Stimulated activated CD4-positive, alpha-beta T cell treated with anti-CD3 and anti-CD28 coated beads, Interleukin-1b, Interleukin-23, amount 100 ng/mL, for 1 hour (primary cell): ENCODE measurements at places on chromosomes 4 and X.

DNA sequence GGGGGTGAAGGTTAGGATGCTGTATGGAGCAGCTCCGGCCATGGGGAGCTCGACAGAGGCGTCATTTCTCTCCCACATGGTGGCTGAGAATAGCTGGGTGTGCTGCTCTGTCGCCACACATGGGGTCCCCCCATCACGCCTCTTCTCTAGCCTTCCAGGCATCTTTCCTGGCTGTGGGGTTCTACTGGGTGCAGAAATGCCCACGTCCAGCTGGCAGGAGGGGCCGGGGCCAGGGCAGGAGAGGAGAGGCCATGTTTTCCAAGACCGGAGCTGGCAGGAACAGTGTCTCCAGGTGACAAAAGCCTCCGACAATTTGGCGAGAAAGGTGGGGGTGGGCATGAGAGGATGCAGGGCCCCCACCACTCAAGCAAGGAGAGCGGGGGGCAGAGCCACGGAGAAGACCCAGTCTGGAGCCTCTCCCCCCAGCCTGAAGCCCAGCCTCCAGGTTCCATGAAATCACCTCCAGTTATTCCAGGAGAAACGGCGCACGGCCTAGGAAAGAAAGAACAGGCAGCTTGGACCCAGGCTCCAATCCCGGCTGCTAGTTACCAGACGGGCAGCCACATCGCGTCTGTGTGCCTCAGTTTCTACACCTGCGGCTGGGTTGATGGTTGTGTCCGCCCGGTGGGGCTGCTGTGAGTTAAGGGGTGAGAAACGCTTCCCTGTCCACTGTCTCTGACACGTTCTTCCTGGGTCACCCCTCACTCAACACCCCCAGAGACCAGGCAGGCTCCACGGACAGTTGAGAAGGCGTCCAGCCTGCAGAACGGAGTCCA, 27.4 kb upstream of the SPON2 start:
- DNase-seq, result no peak

- no peak for DNase-seq
Observed at GRCh38 chr4:84145176-84145575, 353.9 kb downstream of the NKX6-1 start.

GRCh38 chrX:133666256-133666655, 251.0 kb upstream of the GPC4 start:
- no peak for DNase-seq

- DNase-seq, result no peak
Observed at GRCh38 chr4:176187624-176188023, 7.8 kb downstream of the SPATA4 start.

GRCh38 chrX:17500145-17500579, 125.2 kb downstream of the NHS start:
- no peak for DNase-seq

- DNase-seq, result no peak
Observed at GRCh38 chr4:47451657-47452056, 11.8 kb downstream of the COMMD8 start.

DNA sequence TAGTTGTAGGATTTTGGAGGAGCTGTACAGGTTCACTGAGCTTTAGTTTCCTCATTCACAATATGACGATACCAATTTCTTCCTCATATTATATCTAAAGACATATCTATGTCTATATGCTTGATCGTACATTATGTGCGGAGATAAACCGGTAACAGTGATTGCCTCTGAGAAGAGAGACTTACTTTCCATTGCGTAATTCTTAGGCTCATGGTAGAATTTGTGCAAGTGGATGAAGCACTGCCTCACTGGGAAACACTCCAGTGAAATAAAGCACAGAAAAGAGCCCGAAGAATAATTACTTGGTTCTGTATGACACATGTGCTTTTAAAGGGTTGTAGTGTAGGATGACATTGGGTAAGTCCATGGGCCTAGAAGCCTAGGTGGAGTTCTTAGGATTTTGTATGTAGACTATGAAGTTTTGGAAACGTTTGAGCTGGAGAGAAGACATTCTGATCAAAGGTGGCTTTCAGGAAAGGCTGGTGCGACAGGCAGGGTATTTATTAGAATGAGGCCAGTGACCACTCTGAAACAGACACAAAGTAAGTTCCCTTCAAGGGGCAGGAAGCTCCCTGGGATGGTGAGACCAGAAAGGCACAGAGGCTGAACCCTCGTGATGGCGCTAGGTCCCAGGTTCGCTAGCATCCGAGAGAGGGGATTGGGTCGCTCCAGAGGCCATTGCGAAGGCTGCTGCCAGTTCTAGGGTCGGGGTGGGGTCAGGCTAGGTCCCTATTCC, 649 bp upstream of the VBP1 start:
- no peak for DNase-seq

GRCh38 chrX:133999031-133999705, 13.8 kb upstream of the GPC3 start:
- no peak for DNase-seq

- DNase-seq, result no peak
Observed at GRCh38 chr4:112060212-112060611, 85.0 kb upstream of the FAM241A start.

DNA sequence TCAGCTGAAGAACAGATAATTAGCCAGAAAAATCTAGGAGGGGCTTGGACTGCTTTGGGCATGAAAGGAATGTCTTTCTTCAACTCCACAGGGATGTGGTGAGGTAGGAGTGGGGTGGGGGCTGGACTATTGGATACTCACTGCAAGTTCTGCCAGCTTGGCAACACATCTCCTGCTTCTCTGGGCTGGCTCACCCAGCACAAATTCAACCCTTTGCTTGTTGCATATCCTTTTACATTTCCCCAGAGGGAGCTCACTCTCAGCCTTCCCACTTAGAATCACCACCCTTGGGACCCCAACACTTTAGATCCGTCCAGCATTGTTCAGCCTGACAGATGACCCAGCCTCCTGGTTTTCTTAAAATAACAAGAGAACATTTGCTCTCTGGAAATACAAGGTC, 120.6 kb downstream of the KDR start:
- no peak for DNase-seq

- no peak for DNase-seq
Observed at GRCh38 chr4:138458751-138459150, 216.6 kb upstream of the SLC7A11 start.

DNA sequence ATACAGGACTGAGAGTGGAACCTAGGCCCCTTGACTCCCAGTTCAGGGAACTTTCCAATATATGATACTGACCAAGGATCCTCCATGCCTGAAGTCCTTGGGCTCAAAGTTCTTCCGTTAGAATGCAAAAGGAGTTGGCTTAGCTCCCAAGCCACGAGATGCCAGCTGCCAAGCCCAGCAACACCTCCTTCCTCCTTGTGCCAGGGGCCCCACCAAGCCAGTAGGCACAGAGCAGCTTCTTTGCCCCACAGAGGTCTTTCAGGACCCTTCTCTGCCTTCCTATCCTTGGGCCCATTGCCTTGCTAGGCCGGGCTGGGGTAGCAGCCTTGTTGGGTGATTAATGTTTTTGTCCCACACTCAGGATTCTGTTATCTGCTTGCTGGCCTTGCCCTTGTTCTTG, 105.6 kb downstream of the EFNB1 start:
- no peak for DNase-seq

- DNase-seq, result no peak
Observed at GRCh38 chr4:86564795-86565194, 29.3 kb upstream of the PTPN13 start.

GRCh38 chr4:33737726-33738125, 2506.6 kb downstream of the ARAP2 start:
- DNase-seq, result no peak

- no peak for DNase-seq
Observed at GRCh38 chr4:186020106-186020792, 48.7 kb upstream of the TLR3 start.

DNA sequence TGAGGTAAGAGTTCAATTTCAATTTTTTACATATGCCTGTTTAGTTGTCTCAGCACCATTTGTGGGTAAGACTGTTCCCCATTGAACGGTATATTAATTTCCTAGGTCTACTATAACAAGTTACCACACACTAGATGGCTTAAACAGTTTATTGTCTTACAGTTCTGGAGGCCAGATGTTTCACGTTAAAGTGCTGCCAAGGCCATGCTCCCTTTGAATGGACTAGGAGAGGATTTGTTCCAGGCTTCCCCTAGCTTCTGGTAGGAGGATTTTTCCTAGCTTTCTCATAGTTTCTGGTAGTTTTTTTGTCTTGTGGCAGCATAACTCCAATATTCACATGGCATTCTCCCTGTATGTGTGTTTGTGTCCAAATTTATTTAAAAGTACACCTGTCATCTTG, 149.3 kb upstream of the CYSLTR1 start:
- DNase-seq, result no peak

GRCh38 chrX:124344246-124344645, 2.1 kb upstream of the SH2D1A start:
- DNase-seq, result no peak

DNA sequence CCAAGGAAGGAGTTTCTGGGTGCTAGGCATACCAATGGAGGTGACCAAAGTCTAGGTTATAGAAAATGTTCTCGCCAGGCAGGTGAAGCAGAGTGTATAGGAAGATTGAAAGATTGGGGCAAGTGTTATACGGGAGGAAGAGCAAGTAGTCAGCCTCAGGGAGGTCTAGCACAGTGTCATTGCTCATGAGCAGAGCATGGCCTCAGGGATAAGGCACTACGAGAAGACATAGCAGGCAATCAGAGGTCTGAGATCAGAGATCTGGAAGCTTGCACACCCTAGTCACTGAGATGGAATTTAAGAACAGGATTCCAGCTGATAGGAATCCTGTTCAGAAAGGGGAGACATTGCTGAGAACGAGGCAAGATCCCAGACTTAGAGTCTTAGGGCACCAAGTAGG, 350.0 kb upstream of the CASK start:
- DNase-seq, result no peak

- DNase-seq, result no peak
Observed at GRCh38 chrX:53227224-53227765, 2.3 kb upstream of the KDM5C start.

- no peak for DNase-seq
Observed at GRCh38 chr4:78707793-78708192, 68.4 kb upstream of the BMP2K start.

- no peak for DNase-seq
Observed at GRCh38 chr4:7646384-7647061, 211.8 kb upstream of the PSAPL1 start.

- DNase-seq, result no peak
Observed at GRCh38 chr4:37793562-37793961, 32.9 kb upstream of the PGM2 start.

DNA sequence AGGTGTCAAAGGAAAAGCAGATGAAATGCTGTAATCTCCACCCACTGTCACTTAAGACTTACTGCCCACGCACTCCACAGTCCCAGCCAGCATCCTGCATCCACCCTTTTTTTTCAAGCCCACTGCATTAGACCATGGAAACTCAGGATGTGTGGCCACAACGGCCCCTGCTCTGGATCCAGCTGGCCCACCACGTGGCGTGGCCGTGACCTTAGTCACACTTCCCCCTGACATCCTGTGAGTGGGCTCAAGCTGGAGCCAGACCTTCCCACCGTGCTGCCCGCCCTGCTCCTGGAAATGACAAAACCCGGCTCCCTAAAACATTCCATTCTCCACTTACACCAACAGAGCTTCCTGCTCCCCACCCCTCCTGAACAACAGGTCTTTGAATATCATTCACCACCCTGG, 588.3 kb upstream of the DIPK2B start:
- DNase-seq, result no peak

GRCh38 chrX:14915596-14915995, 42.4 kb downstream of the MOSPD2 start:
- DNase-seq, result no peak

DNA sequence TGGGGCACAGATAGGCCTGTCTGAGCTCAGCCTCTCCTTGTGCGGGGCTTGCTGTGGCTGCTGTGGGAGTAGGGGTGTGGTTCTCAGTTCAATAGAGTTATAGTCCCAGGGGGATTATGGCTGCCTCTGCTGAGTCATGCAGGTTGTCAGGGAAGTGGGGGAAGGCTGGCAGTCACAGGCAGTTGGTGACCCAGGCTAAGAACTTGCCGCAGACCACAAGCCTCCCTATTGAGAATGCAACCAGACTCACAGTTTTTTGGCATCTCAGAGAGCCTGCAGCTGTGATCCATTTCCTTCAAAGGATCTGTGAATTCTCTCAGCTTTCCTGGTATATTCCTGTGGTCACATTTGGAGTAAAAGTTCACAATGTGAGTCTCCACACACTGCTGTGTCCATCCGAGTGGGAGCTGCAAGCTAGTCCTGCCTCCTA, 364.9 kb downstream of the ZNF674 start:
- no peak for DNase-seq

GRCh38 chrX:12526306-12526705, 264.9 kb upstream of the PRPS2 start:
- DNase-seq, result no peak

- DNase-seq, result no peak
Observed at GRCh38 chr4:138409670-138410069, 167.5 kb upstream of the SLC7A11 start.

GRCh38 chrX:93461060-93461459, 212.3 kb downstream of the NAP1L3 start:
- no peak for DNase-seq

- no peak for DNase-seq
Observed at GRCh38 chr4:170128219-170128804, 38.6 kb upstream of the AADAT start.

- no peak for DNase-seq
Observed at GRCh38 chr4:69858690-69859089, 1.3 kb downstream of the SULT1E1 start.

DNA sequence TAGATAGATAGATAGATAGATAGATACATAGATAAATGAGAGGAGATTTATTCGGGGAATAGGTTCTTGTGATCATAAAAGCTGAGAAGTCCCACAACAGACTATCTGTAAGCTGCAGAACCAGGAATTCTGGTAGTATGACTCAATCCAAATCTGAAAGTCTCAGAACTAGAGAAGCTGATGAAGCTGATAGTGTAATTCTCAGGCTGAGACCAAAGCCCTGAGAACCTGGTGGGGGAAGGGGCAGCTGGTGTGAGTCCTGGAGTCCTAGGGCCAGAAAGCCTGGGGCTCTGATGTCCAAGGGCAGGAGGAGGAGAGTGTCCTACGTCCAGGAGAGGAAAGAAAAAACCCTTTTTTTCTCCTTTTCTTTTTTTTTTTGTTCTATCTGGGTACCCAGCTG, 8.0 kb upstream of the BANK1 start:
- DNase-seq, result no peak

DNA sequence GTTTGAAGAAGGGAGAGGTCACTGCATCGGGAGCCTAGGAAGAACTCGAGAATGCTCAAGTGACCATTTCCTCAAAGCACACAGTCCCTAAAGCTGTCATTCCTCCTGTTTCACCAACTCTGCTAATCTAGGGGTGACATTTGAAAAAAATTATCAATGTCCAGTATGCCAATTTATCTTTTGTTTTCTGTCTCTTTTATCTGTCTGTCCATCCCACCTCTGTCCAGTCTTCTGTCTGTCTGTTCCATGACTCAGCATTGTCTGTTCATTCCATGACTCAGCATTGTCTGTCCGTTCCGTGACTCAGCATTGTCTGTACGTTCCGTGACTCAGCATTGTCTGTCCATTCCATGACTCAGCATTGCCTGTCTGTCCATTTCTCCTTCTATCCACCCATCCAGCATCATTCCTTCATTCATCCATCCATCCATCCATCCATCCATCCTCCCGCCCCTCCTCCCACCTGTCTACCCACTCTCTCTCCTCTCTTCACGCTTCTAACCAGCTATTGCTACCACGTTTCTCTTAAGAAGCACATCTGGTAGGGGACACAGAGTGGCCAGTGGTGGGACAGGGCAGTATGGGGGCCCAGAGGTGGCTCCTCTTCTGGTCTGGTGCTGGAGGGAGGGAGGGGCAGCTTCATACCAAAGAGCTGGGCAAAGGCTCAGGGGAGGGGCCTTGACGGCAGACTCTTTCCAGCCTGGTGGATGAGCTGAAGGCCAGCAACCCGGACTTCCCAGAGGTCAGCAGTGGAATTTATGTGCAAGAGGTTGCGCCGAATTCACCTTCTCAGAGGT, 34.1 kb downstream of the HTRA3 start:
- DNase-seq, result no peak
